ENCODE measurements at places on chromosomes 2 and 18.
A peak's percentile ranks its signal among the peaks of the same experiment; 100 is the strongest.

GRCh38 chr2:152343426-152343825 lies 8.5 kb downstream of the FMNL2 start:
- no peak for DNase-seq

- no peak for DNase-seq
Measured at GRCh38 chr2:239181074-239181902, 219.5 kb downstream of the HDAC4 start.

DNA sequence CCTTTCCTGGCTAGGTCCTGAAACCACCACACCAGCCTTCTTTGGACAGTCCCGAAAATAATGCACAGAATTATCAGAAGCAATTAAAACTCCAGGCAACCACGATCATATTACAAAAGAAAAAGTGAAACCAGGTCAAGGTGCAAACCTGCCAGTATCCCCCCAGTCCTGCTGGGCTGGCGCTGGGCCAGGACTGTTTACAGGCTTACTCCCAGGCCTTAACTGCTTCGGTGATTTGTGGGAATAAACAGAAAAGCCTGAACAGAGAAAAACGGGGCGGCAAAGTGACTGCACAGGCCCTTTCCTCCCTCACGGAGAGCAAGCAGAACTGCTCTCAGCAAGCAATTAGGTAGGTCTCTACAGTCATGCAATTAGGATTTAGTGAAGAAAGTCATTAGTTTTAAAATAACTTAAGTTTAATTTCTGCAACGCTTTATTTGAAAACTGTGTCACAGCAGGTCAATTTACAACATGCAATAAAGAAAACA lies 1.3 kb downstream of the HDAC4 start:
- peak; percentile 40 for DNase-seq

GRCh38 chr18:3910512-3910911 lies 460.5 kb downstream of the TGIF1 start:
- no peak for DNase-seq

DNA sequence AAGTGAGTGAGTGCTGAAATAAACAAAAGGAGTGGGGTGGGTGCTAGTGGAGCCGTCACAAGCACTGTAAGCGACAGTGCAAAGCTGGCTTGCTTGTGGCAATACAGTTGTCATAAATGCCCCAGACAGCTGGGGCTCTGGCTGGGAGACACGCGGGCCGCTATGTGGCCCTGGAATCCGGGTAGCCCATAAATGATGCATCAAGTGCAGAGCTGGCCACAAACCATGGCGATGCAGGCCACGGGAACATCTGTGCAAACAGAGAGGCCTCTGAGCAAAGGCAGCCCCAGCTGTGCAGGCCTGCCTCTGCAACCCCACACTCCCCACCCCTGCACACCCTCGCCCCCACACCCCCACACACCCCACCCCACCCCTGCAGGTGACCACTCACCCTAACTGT lies 349.2 kb upstream of the ID2 start:
- no peak for DNase-seq

GRCh38 chr2:95375532-95376150 lies 26.9 kb upstream of the FAHD2A start:
- DNase-seq: no peak

DNA sequence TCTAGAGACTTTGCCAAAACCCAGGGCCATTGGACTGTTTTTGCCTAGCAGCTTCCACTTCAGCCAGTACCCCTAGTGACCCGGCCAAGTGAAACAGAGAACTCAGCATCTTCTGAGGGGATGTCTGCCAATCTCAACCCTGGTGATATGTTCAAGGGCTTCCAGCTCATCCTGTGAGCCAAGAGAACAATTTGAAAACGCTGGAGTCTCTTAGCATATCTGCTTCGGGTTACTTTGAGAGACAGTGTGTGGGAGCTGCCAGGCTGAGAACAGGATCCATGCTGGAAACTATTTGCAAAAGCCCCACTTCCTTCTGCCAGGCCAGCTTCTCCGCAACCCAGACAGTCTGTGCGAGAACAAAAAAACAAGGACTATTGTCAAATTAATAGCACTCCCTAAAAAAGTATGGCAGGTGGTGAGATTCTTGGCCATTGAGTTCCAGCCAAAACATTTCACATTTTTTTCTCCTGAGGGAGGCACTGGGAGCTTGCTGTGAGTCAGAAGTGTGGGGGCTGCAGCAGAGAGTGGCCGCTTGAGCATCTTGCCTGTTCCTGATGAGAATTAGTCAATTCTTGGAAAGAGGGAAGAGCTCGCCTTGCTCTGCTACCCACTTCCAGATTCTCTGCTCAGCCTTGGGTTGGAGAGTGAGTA lies 395.6 kb upstream of the TRIB2 start:
- DNase-seq: no peak

DNA sequence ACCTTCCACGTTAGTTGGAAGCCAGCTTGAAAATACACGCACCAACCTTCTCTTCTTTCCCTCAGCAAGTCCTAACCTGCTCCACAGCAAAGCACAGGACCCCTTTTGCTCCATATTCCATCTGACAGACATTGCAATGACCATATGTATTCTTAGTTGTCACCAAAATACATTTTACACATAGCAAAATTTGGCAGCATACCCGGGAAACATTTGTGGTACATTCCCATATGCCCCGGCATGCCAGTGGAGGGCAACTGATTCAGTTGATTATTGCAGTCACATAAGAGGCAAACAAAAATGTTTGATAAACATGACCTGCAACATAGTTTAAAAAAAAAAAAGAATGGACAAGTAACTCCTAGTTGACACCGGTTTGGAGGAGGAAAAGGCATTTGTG lies 202.1 kb upstream of the UBE2E3 start:
- DNase-seq: no peak

GRCh38 chr18:73891572-73892421 lies 255.8 kb downstream of the FBXO15 start:
- peak; percentile 65 for DNase-seq

DNA sequence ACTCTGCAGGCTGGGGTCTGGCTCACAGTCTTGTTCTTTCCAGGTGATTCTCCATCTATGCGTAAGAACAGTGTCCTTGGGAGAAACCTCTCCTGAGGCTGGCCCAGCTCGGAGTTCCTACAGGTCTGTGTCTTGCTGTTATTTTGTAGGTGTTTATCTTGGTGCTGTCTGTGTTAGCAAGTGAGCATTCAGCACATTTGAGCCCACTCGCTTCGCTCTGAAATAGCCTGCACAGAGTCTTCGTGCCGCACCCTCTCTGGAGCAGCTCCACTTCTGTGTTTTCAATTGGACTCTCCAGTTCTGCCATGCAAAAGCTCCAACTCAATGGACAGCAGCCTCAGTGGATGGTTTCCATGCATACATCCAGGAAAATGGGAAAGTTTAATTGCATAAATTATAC lies 378.2 kb upstream of the ST6GAL2 start:
- DNase-seq: no peak

- no peak for DNase-seq
Measured at GRCh38 chr2:183248866-183249567, 124.8 kb downstream of the NUP35 start.

DNA sequence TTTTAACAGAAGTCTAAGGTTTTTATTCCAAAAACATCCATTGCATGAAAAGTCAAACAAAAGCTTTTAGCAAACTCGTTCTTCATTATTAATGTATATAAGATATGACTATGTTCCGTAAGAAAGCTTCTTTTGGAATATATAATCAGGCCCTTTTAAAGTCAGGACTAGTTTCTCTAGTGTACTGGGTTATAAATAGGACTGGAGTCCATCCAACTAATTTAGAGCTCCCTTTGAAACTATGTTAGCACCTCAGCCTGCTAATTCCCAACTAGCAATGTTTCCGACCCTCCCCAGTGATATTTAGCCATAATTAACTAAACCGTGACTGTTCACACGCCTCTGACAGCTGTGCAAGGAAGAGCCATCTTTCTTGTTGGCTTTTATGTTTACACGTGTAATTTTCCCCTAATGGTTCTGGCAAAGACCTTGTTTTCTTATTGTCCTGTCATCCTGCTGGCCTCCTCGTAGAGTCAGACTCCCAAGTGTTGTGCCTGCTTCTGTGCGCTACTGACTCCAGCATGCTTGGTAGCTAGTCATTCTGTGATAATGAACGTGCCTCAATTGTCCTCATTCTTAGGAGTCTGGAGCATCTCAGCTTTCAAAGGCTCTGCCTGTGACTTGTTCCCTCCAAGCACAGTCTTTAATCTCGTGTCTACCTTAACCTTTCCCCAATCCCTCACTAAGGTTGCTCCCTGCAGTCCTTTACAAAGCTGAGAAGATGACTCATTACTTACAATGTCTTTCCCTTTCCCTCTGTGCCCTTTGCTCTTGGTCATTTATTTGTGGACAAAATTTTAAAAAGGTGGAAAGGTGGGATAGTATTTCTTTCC lies 172.2 kb upstream of the RASGRP3 start:
- DNase-seq: no peak

DNA sequence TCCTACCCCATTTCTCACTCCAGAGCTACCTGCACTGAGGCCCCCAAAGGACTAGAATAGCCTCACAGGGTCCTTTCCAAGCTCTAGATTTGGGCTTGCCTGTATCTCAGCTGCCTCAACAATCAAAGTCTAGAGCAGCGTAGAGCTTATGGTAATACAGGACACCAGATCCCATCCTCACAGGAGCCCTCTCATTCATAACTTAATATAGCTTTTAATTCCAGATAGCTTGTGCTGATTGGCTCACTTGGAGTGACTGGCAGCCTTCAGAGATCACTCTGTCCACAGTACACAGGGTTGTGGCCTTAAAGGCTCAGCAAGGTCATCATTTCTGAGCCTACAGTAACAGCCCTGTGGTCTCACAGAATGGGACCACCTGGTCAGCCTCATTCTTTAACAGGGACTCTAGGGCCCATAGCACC lies 51.4 kb downstream of the ZFP36L2 start:
- no peak for DNase-seq

- no peak for DNase-seq
Measured at GRCh38 chr2:241720560-241720959, 13.9 kb upstream of the D2HGDH start.

DNA sequence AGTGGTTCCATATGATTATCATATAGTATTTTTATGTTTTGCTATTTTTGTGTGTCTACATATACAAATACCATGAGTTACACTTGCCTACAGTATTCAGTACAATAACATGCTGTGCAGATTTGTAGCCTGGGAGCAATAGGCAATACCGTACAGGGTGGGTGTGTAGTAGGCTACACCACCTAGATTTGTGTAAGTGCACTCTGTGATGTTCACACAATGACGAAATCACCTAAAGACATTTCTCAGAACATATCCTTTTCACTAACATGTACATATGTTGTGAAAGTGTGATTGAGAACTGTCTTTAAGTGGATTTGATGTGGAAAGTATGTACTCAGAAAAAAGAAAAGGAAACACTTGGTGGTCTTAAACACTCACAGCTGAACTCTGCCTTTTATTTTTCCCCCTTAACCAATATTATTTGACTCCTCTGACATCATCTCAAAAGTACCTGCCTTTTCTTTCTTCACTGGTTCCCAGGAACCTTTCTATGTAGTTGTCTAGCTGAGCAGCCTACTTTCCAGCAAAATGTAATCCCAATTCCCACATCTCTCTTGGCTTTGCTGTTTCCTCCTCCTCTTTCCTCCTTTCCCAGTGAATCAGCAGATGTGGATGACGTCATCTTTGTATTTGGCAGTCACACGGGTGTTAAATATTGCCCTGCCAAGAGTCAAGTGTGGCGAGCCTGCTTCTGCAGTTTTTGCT lies 47.7 kb downstream of the OSBPL6 start:
- peak; percentile 12 for DNase-seq

DNA sequence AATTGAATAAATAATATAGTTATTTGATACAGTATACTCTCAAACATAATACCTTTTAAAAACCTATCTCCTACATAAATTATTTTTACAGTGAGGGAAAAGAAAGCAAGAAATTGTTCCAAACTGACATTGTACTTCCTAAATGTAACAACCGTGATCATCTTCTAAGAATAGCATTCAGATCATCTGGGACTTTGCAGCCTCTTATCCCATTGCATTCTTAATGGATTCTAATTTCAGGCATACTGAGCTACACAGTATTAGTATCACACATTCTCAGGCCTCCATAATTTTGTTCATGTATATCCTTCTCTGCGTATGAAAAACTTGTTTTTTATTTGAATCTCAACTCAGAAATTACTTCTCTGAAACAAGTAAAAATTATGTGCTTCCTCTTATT lies 1134.7 kb upstream of the CDH2 start:
- no peak for DNase-seq

GRCh38 chr2:176817061-176817565 lies 395.5 kb upstream of the HNRNPA3 start:
- DNase-seq: peak; percentile 18

- DNase-seq: no peak
Measured at GRCh38 chr2:23323198-23323916, 61.6 kb upstream of the KLHL29 start.

GRCh38 chr18:58058720-58059119 lies 14.7 kb downstream of the NEDD4L start:
- DNase-seq: no peak

DNA sequence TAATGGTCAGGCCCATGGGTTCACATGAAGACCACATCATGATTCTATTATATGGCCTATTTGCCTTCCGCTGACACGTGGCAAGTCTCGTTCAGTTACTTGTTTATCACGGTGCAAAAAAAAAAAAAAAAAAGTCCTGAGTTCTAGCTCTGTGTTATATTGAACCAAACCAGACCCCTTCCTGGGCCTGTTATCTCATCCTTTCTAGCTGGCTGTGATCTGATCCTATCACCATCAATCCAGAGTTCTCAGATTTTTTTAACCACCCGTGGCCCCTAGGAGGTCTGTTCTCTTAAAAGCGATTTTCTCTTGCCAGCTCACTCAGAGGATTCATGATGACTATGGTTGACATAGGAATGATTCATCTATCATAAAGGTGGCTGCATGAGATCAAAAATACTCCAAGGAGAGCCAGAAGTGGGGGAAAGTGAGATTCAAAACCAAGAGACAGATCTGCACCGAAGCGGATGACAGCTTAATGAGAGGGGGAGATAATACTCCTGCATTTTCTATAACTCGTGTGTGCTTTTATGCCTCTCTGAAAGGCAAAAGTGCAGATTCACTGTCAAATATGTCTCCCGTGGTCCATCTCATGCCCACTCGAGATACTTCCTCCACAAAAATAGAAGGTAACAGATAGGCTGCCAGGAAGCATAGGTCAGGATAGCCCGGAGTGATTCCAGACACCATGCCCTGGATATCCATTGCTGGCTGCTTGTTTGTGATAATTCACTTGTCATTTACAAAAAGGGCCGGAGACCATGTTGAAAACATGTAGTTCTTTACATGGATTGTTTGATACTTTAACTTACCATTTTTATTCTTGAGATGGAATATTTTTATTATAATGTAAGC lies 505.7 kb upstream of the KLHL29 start:
- no peak for DNase-seq

GRCh38 chr2:235025800-235026536 lies 74.2 kb downstream of the SH3BP4 start:
- DNase-seq: no peak

GRCh38 chr18:47826157-47827074 lies 104.0 kb downstream of the SMAD2 start:
- DNase-seq: no peak

GRCh38 chr2:231357931-231358330 lies 37.6 kb upstream of the B3GNT7 start:
- no peak for DNase-seq

- DNase-seq: no peak
Measured at GRCh38 chr2:24507549-24507948, 16.5 kb downstream of the NCOA1 start.

- no peak for DNase-seq
Measured at GRCh38 chr2:30235008-30235655, 3.8 kb downstream of the LBH start.

- no peak for DNase-seq
Measured at GRCh38 chr2:10900216-10901109, 11.3 kb upstream of the KCNF1 start.

GRCh38 chr2:75202359-75202758 lies 3.0 kb upstream of the TACR1 start:
- DNase-seq: no peak
